Amygdala (tissue), 56 donors: ENCODE measurements at places on chromosomes 3 and 15.

DNA sequence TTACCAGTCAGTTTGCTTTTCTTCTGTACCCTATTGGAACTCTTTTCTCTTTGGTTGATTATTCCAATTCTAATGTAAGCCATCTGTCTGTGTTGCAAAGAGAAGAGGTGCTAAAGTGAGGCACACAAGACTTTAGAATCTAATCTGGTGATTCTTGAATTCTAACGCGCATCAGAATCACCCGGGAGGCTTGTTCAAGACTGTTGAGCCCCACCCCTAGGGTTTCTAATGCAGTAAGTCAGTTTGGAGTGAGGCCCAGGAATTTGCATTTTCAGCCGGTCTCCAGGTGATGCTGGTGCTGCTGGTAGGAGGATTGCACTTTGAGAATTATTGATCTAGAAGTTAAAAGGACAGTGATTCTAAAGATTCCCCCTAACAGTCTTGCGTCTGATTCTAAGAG is 185.3 kb upstream of the CHRM5 start:
- DNase-seq: no peak

DNA sequence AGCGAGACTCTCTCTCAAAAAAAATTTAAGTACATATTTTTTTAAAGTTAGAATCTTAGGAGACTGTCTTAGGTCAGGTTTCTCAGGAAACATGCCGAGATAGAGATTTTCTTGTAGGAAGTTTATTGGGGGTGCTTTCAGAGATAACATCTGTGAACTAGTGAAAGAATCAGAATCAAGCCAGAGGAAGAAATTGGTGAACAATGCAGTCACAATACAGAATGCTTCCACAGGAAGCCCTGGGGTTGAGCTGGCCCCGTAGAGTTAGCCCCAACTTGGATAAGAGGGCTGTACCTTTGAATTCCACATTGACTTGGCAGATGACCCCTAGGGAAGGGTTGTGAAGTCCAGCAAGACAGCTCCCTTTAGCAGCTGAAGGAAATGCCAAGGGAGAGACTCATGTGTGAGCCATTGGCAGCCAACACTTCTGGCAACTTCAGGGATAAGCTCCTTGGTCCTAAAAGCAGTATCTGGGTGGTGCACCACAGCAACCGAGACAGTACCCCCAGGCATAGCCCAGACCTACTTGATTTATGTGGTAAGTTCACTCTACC is 7.1 kb upstream of the PLCB2 start:
- DNase-seq: no peak

GRCh38 chr3:100717063-100717462 is 7.8 kb downstream of the TFG start:
- no peak for DNase-seq

DNA sequence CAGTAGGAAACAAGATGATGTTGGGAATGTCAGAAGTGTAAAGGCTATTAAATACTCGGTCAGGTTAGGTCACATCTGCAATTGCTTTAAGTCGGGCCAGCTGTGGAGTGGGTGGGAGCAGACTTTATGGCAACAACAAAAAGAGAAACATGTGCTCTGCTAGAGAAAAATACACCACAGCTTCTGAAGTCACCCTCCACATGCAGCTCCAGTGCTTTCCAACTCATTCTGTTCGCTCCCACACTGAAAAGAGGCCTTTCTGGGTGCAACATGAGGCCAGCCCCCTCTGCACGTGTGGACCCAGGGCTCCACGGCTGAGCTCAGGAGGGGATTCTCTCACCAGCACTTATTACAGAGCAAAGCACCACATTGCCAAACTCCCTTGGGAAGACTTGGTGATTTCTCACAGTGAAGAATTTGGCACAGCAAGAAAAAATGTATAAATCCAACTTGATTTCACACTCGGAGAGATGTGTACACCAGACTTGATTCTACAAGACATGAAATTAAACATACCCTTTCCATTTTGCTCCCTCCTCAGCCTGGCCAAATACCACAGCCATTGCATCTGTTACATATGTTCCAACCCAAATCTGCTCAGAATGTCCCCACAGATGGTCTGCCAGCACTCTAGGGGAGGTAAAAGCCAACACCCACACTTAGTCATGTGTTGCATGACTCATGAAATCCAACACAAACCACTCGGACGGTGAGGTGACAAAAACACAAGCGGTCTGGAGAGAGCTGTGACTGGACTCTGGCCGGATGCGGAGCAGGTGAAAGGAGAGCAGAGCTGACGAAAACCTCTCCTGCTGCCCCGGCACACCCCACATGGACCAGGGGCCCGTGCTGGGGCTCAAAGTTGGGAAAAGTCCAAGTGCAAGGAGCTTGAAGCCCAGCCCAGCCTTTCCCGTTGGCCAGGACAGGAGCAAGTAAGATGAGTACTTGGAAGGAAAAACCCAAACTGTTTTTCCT is 74.6 kb downstream of the ITGB5 start:
- DNase-seq: no peak
